Head of caudate nucleus (tissue), 42 donors: ENCODE measurements at places on chromosomes 4 and X.
A peak's percentile ranks its signal among the peaks of the same experiment; 100 is the strongest.

GRCh38 chrX:71930298-71930697, 19.7 kb downstream of the NHSL2 start:
- DNase-seq, result no peak

- no peak for DNase-seq
These were observed 38.7 kb upstream of the JADE1 start for GRCh38 chr4:128770807-128771206.

- no peak for DNase-seq
These were observed 10.0 kb upstream of the RGN start for GRCh38 chrX:47068214-47068613.

DNA sequence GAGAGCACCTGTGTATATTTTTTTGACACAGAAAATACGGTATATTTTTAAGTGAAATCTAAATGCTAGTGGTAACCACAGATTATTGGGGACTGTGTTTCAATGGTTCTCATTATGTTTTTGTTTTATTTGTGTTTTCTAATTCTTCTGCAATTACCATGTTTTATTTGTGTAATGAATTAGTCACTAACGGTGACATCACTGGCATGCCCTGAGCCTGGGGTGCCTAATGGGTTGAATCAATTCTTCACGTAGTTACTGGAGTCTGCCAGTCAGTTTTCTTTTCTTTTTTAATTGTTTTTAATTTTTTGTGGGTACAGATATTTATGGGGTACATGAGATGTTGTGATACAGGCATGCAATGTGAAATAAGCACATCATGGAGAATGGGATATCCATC, 168.8 kb downstream of the RELL1 start:
- DNase-seq, result no peak

DNA sequence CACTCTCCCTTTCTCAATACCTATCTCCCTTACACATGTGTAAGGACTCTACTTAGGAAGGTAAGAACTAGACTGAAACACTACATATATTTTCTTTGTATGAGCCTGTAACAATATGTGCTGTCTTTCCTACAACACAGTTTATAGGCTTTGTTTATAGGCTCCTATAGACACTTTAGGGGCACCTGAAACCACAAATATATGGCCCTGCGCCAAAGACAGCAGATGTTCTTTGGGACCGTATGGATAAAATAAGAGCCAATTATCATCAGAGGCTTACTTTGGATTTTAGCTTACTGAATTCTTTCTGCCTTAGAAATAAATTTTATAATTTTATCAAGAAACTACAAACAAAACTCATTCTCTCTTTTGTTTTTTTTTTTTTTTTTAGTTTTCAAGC, 16.6 kb upstream of the CXCL3 start:
- no peak for DNase-seq

DNA sequence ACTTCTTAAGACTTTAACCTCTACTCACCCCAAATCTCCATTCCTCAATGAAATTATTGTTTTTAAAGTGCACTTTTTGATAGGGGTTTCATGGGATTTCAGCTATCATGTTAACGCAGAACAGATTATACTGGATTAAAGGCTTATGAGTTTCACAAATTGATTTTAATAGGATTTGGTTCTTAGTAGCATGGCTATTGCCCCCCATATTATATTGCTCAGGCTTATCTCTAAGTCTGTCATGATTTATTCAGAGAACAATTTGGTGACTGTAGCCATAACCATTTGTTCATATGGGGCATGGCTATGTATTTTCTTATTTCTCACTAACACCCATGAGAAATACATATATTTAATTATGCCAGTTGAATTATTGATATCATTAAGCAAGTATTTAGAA, 57.0 kb downstream of the MND1 start:
- no peak for DNase-seq

- DNase-seq, result no peak
These were observed 19.7 kb downstream of the FBXW7 start for GRCh38 chr4:152516156-152516555.

DNA sequence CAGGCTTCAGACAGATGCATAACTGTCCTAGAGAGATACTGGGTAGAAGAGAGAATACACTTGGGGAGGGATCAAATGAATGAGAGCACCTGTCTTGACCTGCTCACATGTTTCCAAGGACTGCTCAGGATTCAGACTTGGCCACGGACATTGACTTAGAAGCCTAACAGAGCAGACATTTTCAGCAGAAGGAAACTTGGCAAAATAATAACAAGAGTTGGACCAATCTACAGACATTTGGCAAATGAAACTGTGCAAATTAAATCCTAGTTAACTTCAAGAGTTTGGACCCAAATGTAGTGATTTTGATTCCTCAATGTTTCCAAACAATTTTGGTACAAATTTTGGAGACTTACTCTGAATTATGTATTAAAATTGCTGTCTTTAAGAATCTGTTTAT, 223.9 kb downstream of the CAMK2D start:
- no peak for DNase-seq

GRCh38 chr4:24644983-24645764, 60.8 kb upstream of the DHX15 start:
- no peak for DNase-seq

DNA sequence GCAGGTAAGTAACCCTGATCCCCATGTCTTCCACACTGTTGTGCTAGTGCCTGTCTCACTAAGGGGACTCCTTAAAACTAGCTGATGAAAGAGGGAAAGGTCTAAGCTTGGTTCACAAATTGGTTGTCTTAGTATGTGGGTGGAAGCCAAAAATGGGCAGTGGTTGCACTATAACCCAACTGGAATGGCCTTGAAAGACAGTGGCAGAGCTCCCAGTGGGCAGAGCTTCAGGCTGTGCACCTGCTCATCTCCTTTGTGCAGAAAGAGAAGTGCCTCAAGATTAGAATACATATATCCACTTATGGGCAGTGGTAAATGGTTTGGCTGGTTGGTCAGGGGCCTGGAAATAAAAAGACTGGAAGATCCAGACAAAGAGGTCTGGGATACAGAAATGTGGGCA, 7.2 kb downstream of the SYN1 start:
- DNase-seq, result no peak

- no peak for DNase-seq
These were observed 21.3 kb downstream of the ABCG2 start for GRCh38 chr4:88137112-88137511.

GRCh38 chr4:12379191-12379590, 950.5 kb upstream of the HS3ST1 start:
- no peak for DNase-seq

DNA sequence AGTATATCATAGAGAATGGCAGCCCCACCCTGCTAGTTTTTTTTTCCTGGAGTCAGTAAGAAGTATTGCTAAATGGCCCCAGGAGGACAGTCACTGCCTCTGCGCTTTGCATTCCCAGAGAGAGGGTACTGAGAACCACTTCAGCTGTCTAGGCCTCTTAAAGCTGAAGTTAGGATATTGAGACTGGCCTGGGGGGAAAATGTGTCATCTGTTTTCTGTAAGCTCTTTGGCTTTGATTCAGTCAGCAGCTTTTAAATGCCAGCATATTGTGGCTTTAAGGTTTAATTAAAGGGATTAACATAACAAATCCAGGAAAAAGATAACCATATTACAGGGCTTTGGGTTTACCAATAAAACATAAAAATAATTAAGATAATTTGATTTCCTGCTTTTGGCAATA, 852.0 kb downstream of the PCDH18 start:
- DNase-seq, result no peak

DNA sequence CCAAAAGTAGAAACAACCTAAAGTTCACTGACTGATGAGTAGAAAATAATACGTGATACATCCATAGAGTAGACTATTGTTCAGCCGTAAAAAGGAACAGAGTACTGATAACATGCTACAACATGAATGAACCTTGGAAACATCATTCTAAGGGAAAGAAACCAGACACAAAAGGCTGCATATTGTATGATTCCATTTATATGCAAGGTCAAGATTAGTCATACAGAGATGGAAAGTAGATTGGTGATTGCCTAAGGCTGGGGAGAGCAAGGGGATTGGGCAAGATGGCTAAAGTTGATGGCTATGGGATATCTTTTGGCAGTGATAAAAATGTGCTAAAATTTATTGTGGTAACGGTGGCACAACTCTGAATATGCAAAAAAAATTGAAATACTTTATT, 209.1 kb downstream of the RELL1 start:
- no peak for DNase-seq

DNA sequence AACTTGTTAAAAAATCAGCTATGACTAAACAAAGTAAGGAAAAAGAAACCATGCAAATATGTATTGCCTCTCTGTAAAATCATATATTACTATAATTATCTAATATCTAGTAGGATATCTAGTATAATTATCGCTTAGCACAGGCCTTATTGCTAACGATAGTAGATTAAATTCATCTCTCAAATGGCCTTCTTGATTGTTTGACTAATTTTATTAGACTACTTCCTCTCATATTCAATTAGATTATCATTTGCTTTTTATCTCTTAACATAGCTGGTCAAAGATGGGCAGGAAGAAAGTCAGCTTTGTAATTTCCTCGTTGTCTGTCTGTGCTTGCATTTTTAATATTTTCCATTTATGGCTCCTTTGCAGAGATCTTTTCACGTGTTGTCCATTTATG, 21.9 kb upstream of the HPGDS start:
- DNase-seq, result no peak

GRCh38 chrX:46573892-46574773, 568 bp downstream of the CHST7 start:
- peak; percentile 31 for DNase-seq

DNA sequence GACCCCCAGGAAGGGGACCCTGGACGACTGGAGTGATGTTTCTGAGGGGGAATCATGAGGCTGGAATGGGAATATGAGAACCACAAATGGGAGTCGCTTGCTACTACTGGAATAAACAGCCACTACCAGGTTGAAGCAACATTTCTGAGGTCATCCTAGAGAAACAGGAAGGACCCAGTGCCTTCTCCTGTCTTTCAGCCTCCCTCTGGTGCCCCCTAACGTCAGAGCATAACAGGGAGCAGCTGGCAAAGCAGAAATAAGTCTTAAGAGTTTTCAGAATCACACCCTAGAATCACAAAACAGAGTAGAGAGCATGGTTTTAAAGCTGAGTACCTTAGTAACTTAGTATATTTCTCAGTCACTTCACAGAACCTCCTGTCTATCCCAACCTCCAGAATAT, 347.8 kb upstream of the PITX2 start:
- DNase-seq, result no peak

GRCh38 chr4:101931619-101932018, 141.1 kb downstream of the BANK1 start:
- no peak for DNase-seq

- DNase-seq, result no peak
These were observed 1.0 kb upstream of the C4orf54 start for GRCh38 chr4:99658666-99659065.

DNA sequence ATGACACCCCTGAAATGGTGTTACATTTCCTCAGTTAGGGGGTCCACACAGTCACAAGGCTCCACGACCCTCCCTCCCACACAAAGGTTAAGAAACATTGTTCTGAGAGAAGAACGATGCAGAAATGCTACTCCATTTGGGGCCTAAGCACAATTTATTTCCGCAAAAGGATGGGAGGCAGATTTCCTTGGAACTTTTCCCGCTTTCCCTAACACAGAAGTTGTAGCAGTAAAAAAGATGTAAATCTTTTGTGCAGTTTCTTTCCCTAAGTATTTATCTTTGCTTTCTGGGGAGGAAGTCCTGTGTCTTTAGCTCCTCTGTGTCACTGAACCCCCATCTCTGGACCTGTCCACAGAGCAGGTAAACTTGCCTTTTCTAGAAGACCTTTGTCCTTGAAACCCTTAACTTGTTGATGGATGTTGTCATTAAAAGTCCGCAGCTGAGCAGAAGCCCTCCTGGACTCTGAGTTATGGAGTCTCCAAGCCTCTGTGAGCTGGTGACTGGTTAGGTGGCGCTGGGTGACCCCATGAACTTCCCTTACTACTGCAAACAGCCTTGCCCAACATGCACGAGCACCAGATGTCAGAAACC, 67.2 kb upstream of the SHISA3 start:
- no peak for DNase-seq

DNA sequence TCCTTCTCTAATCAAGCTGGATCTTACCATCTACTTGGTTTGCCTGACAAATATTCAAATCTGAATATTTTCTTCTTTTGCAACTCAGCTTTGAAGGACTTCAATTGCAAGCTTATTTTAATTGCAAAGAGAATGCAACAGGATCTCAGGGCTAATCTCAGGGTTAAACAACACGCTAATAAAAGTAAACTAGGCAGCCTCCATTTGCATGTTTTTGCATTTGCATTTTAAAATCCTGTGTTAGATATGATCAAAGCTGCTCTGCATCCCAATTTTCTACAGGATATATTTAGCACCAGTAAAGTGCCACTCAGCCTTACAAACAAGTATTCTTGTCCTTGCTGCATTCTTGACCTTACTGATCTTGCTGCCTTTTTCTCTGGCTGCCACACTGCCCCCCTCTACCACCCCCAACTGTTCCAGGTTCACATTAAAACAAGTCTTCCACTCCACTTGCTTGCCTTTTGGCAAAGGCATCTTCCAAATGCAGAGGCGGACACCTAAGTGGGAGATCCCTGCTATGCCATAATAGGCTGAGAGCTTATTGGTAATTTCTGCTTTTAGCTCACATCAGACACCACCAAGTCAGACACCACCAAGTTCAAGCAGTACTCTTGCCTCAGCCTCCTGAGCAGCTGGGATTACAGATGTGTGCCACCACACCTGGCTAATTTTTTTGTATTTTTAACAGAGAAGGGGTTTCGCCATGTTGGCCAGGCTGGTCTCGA, 48.1 kb downstream of the GPRIN3 start:
- DNase-seq, result peak; percentile 44

DNA sequence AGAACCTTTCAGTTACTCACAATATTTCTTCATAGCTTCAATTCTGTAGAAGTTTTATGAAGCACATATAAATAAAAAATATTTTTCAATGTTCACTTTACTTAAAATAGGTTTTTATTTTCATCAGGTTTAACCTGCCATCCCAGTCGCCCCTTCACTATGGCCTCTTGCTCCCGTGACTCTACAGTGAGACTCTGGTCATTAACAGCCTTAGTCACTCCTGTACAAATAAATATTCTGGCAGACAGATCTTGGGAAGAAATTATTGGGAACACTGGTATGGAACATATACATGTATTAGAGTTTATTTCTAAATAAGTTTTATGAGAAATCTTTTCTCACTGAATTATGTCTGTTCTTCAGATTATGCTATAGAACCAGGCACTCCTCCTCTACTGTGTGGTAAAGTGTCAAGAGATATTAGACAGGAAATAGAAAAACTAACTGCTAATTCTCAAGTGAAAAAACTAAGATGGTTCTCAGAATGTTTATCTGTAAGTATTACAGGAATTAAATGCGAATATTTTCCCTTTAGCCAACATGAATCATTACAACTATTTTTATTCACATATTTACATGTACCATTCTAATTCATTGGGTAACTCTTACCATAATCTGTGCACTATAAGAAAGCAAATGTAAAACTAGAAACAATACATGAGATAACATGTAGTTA, 45.6 kb downstream of the SPATA4 start:
- DNase-seq, result no peak

GRCh38 chr4:152729466-152729865, 49.7 kb upstream of the TMEM154 start:
- no peak for DNase-seq

GRCh38 chr4:55549888-55550287, 3.2 kb upstream of the CLOCK start:
- no peak for DNase-seq

GRCh38 chrX:23201706-23202105, 132.9 kb upstream of the PTCHD1 start:
- DNase-seq, result no peak
